ENCODE measurements at places on chromosomes 6 and 20. TPM values are rescaled to one million over a fixed set of nuclear protein-coding genes. Genes with fewer than 3 reads are reported as not detected.

Gene DTD1
- total RNA-seq = 31.9 TPM

Gene MRPL14
- total RNA-seq = 47.5 TPM

Gene CALHM4
- total RNA-seq = not detected

Gene OR2B6
- not detected for total RNA-seq

Gene BEND6
- not detected for total RNA-seq

Gene C20orf204
- 19.0 TPM for total RNA-seq

Gene TREM2
- total RNA-seq = not detected

Gene HSPA12B
- total RNA-seq = not detected

Gene CRISP3
- total RNA-seq = not detected

Gene CD2AP
- 25.5 TPM for total RNA-seq

DNA sequence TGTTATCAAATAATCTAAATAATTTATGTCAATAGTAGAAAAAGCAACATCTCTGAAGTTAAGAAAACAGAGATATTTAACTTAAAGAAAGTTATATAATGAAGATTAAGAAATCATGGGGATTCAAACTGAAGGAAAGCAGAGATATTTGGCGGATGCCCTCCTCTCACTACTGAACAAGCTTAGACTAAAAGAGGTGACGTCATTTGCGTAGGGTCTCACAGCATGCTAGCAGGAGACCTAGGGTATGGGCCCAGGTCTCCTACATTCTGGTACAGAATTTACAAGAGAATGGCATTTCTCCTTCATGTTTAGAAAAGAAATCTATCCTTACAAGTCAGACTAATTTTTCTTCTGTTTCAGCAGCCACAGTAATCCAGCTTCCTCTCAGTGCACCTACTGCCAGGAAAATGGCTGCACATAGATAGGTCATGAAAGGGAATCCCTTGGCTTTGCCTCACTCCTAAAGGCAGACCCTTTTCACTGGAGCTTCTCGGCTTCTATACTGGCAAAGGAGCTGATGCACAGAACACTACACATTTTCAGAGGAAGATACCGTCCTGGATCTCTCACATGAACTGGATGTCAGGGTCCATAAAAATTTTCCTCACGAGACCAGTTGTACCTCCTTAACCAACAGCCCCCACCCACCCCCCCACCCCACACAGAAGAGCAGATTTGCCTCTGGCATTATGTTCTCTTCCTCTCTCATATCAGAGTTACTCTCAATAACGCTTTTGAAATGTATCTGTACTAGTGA is 41.8 kb upstream of the DST start:
- no peak for DNase-seq

DNA sequence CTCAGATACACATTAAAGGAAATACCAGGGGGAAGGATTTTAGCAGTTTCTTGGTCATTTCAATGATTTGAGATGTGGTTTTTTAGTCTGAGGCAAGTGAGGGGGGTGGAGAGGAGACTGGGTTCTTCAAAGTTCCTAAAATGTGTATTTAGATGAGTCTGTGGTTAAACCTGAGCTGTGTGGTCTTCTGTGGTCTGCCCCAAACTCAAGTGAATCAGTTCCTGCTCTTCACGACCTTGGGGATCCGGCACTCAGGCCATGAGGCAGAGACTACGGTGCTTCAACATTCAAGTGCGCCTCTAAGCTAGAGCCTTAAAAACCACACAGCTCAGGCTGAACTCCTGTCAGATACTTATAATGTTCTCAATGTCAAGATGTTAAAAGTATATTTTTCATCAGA is 406.7 kb downstream of the LMBRD1 start:
- no peak for DNase-seq

GRCh38 chr20:11083841-11084240 is 410.0 kb upstream of the JAG1 start:
- no peak for DNase-seq

GRCh38 chr20:45323731-45324130 is 15.6 kb upstream of the MATN4 start:
- no peak for DNase-seq

GRCh38 chr6:35587167-35587566 is 74.5 kb upstream of the TULP1 start:
- DNase-seq = no peak

DNA sequence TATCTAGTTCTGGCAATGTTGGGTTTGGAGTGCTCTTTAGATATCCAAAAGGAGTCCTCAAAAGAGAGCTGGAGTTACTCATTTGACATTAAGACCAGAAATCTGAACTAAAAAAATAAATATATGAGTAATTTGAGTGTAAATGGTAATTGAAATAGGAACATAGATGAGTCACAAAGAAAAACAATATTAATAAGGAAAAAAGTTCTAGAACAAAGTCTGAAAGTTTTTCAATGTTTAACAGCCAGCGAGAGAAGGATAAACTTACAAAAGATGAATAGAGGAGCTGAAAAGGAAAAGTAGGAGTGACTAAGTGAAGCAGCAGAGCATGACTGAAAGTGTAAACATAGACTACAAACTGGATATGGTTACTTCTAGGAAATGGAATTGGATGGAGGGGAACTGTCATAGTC is 46.8 kb downstream of the EPM2A start:
- no peak for DNase-seq

DNA sequence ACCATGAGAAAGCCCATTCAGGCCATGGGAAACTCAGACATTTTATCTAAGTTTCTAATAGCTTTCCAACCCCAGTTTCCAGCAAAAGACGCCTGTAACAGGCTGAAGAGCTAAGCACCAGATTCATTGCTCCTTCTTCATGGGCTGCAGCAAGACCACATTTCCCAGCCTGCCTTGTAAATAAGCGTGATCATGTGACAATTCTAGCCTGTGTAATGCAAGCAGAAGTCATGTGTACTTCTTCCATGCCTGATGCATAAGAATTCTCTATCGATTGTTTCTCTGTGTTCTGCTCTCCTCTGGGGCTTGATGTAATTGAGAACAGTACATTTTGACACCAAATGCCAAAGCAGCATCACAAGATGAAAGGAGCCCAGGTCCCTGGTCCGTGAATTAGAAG is 6.8 kb downstream of the PCSK2 start:
- no peak for DNase-seq

GRCh38 chr6:84773431-84774156 is 9.2 kb upstream of the TBX18 start:
- DNase-seq = no peak

- no peak for DNase-seq
Observed at GRCh38 chr6:99745651-99746050, 139.0 kb downstream of the PRDM13 start.

GRCh38 chr6:90095788-90096187 is 200.9 kb downstream of the BACH2 start:
- no peak for DNase-seq
